ENCODE measurements at places on chromosomes 2 and 18.

DNA sequence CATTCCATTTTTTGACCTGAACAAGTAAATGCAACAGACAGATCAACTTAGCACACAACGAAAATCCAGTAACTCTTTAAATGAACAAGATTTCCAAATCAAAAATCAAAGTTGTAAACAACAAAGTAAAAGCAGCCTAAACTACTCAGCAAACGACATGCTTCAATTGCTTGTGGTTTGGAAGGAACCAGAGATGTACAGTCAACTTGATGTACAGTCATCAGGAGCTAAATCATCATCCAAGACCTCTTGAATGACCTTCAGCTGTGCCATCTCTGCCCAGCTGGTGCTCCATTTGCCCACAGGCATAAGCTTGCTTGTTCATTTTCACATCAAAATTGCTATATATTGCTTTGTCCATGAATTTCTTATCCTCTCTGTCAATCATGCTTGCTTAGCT, 109.8 kb downstream of the UPP2 start:
- no peak for DNase-seq

DNA sequence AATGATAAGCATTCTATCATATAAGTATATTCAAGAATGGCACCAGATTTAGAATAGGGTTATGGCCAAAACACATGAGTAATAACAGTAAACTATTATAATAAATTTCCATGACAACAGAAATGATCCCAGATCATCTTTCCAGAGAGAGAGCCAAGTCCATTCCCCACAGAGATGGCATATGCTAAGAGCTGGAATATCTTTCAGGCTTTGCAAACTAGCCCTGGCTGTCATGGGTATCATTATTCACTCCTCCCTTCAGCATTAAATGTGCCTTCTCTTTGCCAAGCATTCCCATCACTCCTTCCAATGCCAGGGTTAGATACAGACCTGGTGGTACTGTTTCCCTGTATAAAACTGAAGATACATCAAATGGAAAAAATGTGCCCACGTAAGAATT, 10.9 kb downstream of the FEZ2 start:
- DNase-seq = no peak

- no peak for DNase-seq
These were observed 44.4 kb upstream of the MBP start for GRCh38 chr18:77177009-77177408.

DNA sequence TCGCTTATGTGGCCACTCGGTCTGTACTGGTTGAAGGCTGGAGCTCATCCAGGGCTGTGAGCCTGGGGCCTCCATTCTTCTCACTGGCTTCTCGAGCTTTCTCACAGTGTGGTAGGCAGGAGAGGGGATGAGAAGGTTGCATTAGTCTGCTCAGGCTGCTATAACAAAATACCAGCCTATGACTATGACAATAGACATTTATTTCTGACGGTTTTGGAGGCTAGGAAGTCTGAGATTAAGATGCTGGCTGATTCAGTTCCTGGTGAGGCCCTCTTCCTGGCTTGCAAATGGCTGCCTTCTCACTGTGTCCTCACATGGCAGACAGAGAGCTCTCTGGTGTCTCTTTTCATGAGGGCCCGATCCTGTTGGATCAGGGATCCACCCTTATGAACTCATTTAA, 6.2 kb upstream of the STK25 start:
- DNase-seq = no peak

DNA sequence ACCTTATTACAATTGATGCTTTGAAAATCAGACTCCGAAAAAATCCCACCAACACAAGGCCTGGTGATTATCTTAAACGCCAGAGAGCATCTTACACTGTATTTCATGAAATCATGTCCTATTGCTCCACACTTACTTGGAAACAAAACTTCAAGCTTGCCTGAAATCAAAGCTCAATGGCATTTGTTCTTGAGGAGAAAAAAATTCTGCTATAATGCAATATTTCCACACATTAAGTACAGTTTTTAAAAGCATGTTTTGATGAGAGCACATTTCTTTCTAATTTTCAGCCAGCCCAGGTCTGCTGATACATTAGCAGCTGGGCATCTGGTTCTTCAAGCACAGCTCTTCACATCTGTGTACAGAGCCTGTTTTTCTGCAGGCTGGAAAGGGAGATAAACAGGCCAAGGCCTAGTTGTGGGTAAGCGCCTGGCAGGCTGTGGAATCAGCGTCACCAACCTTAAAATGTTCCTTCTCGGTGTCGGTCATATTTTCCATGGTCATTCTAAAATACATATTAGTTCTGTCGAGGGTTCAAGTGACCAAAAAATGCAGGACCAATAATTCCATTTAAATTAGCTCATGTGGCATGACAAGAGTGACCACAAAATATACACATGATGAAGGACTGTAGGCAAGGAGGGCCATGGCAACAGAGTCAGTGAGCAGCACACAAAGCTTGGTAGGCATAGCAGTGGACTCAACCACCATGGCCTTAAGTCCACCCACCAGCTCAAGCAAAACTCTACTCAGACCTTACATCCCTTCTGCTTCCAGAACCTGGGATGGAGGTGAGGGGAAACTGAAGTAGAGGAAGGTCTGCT, 20.9 kb downstream of the SLC8A1 start:
- DNase-seq = no peak

GRCh38 chr18:4102901-4103300, 352.2 kb downstream of the DLGAP1 start:
- DNase-seq = no peak

DNA sequence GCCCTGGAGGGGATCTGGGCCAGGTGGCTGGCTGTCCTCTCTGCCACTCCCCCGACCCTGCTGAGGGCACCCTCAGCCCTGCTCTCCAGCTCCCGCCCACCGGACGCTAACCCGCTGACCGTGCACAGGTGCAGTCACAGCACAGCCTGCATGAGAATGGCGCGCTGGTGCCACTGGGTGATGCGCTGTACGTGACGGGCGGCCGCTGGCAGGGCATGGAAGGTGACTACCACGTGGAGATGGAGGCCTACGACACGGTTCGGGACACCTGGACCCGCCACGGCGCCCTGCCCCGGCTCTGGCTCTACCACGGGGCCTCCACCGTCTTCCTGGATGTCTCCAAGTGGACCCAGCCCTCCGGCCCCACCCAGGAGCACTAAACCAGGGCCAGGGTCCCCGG, 8.1 kb upstream of the ERFE start:
- no peak for DNase-seq

DNA sequence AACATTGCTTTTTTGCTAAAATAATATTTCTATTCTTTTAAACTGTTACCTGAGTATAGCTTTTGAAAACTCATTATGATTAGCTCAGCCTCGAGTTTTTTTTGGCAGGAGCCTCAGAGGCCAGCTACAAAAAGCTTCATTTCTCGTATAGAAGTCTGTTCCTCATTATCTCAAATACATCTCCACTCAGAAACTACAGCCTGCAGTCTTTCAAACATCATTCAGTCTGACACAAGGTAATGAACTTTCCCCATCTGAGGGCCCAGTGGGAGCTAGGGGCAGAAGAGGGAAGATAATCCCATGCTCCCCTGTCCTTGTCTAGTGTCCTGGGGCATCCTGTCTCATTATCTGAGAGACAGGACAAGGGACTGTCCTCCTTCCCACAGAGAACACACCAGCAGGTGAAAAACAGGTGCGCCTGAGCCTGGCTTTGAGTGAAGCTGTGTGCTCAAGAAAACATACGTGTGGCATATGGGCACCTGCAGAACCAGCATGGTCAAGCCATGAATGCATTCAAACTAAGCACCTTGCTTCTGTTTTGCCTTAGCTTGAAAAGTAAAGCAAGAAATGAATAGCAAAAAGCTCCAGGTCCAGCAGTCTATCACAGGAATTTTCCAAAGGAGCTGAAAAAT, 247.5 kb downstream of the MREG start:
- no peak for DNase-seq

GRCh38 chr2:158837645-158838044, 42.5 kb downstream of the DAPL1 start:
- no peak for DNase-seq

DNA sequence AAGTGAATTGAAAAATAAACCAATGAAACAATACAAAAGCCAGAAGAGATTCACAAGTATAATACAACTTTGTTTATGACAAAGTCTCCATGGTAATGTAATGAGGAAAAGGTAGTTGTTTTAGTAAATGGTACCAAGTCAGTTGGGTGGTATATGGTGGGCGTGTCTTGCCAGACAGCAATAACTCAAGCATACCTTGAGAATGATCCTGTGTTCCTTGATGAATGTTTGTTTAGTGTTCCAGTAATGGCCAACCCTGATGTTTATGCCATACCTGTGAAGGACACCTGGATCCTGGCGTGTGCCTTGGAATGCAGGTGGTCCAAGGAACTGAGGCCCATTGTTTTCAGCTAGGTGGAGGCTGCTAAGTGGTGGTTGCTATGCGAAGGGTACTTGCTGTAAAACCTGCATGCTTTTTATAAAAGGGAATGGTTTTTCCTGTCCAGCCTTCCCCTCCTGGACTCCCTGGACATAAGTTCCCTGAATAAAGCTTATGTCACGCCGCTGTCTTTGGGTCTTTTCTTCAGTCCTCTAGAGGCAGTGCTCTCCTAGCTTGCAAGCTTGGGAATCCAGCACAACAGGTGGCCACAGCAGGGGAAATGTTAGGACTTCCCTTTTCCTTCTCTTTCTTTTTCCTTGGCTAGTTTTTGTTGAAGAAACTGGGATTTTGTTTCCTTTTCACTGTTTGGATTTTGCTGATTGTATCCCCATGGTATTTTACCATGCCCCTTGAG, 54.7 kb downstream of the MTA3 start:
- no peak for DNase-seq

DNA sequence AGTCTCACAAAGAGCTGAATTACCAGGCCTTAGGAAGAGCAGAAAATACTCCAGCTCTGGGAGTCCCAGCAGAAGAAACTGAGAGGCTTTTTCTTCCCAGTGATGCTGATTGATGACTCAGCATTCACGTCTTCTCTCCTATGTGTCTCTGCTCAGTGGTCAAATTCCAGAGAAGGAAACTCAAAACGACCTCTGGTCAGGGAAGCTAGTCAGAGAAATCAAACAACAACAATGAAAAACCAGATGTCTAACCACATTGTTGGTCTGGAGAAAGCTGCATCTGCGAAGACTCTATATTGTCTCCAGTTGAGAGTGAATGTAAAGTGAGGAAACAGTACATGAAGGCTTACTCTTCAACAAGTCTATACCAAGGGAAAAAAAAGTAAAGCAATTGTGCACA, 28.6 kb upstream of the CERS6 start:
- DNase-seq = no peak

DNA sequence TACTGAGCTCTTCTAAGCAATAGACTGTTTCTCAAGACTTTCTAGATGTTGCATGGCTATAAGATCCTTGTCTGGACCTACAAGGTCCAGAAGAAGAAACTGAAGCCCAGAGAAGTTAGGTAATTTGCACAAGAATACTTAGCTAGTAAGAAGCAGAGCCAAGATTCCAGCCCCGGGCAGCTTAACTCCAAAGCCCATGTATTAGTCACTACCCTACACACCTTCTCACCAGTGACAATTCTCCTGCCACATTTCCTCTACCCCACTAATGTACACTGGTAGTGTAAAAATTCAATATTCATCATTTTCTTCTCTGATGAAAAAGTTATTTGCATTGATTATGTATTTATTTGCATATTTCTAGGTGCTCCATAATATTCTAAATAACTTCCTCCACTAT, 95.5 kb upstream of the CREB1 start:
- DNase-seq = no peak

DNA sequence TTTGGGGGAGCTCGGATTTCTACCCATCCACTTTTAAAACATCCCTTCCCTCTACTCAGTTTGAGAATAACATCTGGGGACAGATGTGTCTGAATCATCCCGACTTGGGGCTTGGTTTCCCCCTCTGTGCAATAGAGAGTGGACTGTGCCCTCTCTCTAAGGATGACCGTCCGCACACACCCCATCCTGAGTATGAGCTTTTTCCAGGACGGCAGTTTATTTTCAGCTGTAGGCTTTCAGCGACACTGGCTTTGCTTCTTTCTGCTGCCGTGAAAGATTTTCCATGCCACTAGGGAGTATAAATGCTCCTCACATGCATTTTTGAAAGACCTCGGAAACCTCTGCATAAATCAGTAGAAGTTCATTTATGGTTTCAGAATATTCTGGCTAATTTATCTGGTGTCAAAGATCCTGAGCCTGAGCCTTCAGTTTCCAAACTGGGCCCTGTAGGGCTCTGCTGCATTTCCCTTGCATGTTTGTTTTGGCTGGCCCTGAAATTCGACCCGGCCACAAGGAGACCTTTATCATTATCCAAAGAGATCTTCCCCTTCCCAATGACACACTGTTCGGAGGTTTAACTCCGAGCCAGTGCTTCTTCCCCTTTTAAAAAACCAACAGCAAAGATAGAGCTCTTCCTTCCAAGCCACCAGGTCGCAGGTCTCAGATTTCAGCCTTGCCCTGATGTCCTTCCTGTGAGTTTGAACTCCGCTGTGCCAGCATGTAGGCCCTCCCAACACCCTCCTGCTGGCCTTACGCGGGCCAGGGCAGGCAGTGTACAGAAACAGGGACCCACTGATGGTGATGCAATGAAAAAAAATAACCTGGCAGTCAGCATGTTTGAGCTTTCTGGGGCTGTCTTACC, 53.3 kb downstream of the FECH start:
- no peak for DNase-seq

DNA sequence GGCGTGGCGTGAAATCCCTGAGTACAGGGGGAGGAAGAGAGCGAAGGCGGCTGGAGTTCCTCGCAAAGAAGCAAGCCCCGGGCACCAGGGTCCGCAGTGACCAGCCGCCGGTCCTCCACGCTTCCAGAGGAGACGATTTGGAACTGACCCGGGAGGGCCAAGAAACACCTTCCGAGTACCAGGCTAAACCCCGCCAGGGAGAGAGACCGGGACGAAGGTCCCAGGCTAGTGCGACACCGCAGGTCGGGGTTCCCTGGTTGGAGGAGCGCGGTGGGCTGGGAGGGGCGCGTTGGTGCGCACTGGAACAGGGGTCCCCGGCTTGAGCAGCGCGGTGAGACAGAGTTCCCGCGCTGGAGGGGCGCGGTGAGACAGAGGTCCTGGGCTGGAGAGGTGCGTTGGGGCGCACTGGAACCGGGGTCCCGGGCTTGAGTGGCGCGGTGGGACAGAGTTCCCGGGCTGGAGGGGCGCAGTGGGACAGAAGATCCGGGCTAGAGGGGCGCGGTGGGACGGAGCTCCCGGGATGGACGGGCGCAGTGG, 901 bp downstream of the WDFY1 start:
- no peak for DNase-seq

- DNase-seq = no peak
These were observed 65.3 kb upstream of the TAF1B start for GRCh38 chr2:9778012-9778411.

GRCh38 chr2:70827388-70827787, 7.0 kb upstream of the CLEC4F start:
- no peak for DNase-seq

DNA sequence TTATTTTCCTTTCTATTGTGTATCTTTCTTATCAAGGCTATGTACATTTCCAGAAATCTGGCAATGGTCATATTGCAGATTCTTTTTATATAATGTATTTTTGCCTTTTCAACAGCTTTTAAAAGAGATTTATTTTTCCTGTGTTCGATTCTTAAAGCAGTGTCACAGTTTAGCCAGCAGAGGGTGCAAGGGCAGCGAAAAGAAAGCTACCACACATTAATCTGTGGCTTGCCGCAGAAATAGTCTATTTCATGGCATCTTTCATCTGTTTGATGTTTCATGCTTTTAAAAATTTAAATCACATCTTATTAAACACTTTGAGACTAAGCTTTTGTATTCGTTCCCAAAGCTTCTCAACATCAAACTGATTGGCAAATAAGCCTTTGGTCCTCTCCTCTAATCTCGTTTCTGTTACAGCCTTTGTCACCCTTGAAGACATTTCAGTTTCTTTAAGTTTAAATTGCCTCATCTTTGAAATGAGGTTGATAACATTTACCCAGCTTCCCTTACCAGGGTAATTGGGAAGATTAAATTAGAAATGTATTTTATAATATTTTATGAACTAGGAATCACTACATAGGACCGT, 73.3 kb downstream of the PIK3C3 start:
- peak; percentile 2 for DNase-seq

- no peak for DNase-seq
These were observed 223.9 kb upstream of the TCF4 start for GRCh38 chr18:55811925-55812324.

Measured in stimulated activated CD4-positive, alpha-beta T cell treated with anti-CD3 and anti-CD28 coated beads, TNF-alpha, amount 100 ng/mL, for 1 hour (primary cell).